ENCODE measurements at places on chromosomes 1 and 21.

- DNase-seq, result no peak
Observed at GRCh38 chr1:61087571-61087970, 5.2 kb downstream of the NFIA start.

GRCh38 chr1:88595355-88596002, 88.6 kb upstream of the PKN2 start:
- peak; percentile 50 for DNase-seq

GRCh38 chr21:14046401-14046800, 164.4 kb downstream of the LIPI start:
- no peak for DNase-seq

DNA sequence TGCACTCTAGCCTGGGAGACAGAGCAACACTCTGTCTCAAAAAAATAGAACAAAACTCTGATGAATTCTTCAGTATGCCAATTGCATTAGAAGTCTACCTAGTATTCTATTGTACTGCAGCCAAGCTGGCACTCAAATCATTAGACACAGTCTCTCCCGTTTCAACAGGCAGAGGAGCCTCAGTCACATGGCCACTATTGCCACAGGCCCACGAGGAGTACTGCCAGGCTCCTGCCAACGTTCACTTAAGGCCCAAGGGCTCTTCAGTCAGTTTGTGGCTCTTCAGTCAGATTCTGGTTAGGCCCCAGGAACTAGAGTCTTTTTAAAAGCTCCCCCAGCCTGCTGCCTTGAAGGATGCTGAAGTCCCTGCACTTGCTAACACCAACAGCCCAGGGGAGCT, 73.4 kb downstream of the SH3BGR start:
- no peak for DNase-seq

DNA sequence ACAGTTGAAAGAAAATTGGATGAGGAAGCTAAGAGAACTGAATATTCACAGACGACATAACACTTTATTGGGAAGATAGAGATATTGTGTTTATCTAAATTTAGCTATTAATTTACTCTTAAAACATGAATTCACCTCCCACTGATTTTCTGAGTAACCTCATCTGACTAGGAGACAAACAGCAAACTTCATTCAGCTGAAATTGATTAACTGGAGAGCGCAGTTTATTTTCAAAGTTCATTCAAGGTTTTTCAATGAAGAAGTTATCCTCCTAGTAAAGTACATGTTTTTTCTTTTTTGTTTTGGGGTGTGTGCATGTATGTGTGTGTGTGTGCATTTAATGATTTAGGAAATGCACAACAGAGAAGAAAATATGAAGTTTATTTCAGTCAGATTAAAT, 215.0 kb downstream of the KCNT2 start:
- no peak for DNase-seq

- DNase-seq, result no peak
Observed at GRCh38 chr1:6515771-6516170, 24.3 kb upstream of the PLEKHG5 start.

DNA sequence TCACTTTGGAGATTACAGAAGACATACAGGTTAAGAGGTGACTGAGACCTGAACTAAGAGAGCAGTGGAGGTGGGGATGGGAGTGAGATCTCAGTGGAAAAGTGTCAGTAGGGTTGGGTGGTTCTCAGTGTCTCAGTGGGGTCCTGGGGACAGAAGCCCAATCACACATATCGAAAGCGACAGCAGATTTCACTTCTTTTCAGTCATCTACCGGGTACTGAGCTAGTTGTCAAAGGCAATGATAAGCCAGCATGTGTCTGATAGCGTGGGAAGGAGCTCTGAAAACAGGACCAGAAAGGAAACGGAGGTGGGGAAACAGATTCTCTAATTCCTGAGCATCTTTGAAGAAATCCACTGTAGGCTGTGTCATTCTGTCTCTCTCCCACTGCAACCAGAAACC, 59.5 kb downstream of the RHOU start:
- DNase-seq, result no peak

DNA sequence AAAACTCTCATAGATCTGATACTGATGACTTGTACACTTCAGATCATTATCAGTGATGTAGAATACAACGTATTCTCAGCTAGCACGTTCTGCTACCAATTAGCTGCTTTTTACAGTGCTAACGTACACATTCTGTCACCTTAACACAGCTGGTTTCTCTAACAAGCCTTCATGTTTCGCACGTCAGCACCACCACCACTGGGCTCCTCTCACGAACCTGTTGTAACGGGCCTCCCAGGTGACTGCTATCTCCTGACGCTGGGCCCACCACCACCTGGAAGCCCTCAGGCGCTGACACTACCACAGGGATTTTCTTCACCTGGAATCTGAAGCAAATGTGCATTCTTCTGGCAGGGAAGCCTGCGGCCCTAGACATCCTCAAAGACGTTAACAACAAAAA, 19.8 kb downstream of the TOMM20 start:
- no peak for DNase-seq

DNA sequence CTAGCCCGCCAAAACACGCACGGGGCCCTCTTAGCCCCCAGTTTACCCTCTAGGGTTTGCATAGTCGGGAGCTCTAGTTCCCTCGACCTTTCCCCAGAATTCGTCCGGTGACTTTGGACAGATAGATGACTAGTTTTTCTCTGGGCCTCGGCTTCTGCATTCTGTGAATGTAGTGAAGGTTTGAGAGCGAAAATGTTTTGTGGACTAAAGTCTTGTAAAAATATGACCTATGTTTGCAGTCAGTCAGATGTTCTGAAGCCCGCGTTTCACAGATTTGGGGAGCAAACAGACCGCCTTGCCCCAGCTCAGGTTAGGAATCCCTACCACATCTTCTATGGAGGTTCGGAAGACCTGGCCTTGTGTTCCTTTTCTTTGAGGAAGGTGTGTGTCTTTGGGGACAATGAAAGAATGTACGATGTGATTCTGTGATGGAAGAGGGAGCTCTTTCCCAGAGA, 401 bp downstream of the UQCRH start:
- DNase-seq, result no peak

DNA sequence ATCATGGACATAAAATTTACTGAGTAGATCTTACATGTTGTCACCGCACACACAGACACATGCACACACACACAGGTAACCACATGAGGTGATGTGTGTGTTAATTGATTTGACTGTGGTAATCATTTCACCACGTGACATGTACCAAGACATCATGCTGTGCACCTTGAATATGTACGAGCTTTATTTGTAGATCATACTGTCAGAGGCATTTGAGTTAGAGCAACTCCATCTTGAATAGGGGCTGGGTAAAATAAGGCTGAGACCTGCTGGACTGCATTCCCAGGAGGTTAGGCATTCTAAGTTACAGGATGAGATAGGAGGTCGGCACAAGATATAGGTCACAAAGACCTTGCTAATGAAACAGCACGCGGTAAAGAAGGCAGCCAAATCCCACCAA, 31.7 kb upstream of the TRIM17 start:
- no peak for DNase-seq

GRCh38 chr1:17846341-17846740, 91.2 kb downstream of the ACTL8 start:
- DNase-seq, result no peak

DNA sequence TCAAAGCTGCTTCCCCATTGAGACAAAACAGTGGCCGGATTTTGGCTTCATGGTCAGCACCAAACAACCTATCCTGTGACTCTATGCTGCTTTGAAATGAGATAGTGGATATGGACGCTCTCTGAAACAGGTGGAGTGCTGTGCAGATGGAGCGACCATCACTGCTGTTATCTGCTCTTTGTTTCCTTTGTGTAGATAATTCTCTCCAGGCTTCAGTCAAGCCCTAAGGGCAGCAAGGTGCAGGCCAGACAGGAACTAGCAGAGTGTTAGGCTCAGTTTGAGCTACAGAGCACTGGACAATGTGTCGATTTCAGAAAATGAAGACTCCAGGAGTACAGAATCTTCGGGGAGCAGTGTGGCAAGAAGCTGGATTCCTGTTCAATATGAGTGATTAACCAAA, 4.8 kb upstream of the IRF6 start:
- DNase-seq, result no peak

GRCh38 chr1:94130851-94131595, 10.1 kb upstream of the ABCA4 start:
- DNase-seq, result no peak

DNA sequence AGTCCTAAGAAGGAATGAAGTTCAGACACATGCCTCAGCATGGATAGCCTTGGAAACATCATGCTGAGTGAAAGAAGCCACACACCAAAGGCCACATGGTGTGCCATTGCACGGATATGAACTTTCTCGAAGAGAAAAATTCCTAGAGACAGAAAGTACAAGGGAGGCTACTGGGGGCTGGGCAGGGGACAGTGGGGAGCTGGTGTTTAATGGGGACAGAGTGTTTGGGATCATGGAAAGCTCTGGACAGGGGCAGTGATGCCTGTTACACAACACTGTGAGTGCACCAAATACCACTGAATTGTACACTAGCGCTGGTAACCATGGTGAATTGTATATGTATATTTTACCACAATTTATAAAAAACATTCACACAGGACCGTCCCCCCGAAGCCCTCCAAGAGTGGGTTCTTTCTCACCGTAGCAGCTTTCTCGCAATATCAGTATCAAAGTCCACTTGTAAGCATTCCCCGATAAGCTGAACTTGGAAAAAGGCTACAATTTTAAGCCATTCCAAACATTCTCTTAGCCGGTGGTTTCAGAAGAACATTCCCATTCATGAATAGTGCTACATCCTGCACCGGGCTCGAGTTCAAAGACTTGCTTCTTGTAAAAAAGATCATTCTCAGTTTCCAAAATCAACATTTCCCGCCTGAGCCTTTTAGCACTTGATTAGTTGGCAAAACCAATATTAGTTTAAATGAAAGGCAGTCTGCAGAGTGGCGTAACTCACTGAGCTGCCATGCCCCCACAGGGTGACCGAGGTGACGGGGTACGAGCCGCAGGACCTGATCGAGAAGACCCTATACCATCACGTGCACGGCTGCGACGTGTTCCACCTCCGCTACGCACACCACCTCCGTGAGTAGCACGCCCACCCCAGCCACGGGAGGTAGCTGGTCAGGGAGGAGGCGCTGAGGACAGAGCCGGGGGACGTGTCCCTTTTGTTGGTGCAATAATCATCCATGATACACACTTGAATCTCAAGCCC, 31.7 kb downstream of the SIM2 start:
- no peak for DNase-seq

- DNase-seq, result peak; percentile 18
Observed at GRCh38 chr1:202274611-202275010, 67.1 kb downstream of the UBE2T start.

DNA sequence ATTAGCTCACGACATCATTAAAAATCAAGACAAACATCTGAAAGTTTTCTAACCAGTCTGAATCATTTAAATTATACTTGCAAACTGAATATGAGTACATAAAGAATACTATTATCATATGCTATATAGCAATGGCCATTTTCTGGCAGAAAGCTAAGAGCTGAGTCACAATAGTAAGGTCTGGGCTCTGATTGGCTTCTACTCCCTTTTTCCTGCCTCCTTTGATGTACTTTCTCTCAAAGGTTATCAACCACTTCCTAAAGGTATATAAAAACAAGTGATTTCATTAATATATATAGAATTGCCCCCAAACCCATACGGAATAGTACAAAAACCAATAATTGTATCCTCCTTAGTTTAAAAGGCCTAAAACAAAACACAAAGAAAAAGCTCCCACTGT, 7.0 kb downstream of the KCNA3 start:
- DNase-seq, result no peak

DNA sequence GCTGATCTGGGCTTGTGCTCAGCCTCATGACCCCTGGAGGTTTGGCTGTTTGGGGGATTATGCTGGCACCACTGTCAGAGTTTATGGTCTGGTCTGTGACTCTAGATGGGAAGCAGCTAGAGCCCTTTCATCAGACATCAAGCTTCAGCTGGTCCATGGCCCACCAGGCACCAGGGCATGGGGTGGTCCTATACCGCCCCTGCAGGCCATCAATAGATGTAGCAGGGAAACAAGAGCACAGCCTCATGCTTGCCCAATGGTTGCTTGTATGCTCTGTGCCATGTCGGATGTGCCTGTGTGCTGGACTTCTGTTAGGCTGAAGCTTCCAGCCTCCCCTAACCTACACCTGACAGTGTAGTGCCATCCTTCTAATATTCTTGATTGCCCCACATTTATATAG, 71.1 kb upstream of the CD34 start:
- DNase-seq, result no peak

DNA sequence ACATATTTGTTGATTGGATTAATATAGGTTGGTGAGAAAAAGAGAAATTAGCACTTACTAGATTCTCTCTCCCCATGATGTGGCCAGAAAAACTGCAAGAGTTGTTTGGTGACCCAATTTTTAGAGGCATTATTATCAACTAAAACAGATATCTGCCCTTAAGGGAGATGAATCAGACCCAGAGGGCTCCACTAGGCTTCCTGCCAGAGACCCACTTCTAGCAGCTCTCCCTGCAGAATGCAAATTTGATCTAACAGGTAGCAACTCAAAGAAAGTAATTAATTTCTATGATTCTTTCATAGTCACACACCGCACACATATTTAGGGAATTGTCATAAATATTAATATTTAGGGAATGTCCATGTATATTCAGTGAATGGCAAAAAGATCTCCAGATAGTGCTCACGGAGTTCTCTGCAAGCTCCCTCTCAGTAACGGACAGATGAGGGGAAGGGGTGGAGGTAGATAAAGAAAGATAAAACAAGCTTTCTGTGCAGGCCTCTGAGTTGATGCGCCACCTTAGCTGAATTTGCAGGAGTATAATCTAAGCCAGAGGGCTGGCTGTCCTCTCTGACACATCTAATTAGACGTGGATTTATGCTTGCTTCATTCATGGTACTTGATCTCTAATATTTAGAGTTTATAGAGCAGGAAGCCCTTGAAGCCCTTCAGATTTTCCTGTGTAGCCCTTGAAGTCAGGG, 84.1 kb upstream of the CCDC190 start:
- no peak for DNase-seq

DNA sequence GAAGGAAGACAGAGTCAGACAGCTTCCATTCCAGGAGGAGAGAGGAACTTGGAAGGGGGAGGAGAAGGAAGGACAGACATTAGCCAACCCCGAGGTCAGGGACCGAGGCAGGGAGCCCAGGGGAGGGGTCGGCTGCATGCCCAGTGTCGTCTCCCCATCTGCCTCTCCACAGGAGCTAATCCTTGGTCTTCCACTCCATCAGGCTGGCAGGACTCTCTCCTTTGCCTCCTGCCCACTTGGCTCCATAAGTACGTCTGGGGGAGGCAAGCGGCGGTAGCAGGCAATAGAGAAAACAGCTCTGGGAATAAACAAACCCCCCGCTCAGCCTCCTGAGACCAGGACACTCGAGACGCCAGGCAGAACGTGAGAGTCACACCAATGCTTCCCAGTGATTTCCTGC, 71.3 kb downstream of the GRIK3 start:
- DNase-seq, result no peak

DNA sequence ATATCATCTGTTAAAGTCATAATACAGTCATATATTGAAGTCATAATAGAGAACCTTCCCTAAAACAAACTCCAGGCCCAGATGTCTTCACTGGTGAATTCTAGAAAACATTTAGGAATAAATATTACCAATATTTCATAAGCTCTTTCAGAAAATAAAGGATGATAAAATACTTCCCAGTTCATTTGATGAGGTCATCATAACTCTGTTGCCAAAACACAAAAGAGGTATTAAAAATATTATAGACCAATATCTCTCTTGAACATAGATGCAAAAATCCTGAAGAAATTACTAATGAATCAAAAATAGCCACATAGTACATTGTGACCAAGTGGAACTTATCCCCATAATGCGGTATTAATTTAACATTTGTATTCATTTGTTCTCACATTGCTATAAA, 132.4 kb upstream of the ZP4 start:
- no peak for DNase-seq

Data from AML-193 (cell line).